Fibroblast of villous mesenchyme (primary cell): ENCODE measurements at places on chromosomes 13 and 19. TPM values are rescaled to one million over a fixed set of nuclear protein-coding genes. Genes with fewer than 3 reads are reported as not detected.

The ADGRE2 gene
- 0.43 and 0.97 TPM in 2 replicates for total RNA-seq

The WDR88 gene
- total RNA-seq, result not detected in 2 replicates

The YJU2 gene
- 13.0 and 19.0 TPM in 2 replicates for total RNA-seq

The CERS4 gene
- total RNA-seq, result 6.0 and 10.3 TPM in 2 replicates

The CGB8 gene
- not detected in 2 replicates for total RNA-seq

The OR7D2 gene
- 0.43 TPM in 1 of 2 replicates, not detected in the other for total RNA-seq

The ALKBH6 gene
- total RNA-seq, result 14.2 and 16.8 TPM in 2 replicates

The HSPB6 gene
- 20.7 and 44.8 TPM in 2 replicates for total RNA-seq

The APLP1 gene
- 3.5 and 4.2 TPM in 2 replicates for total RNA-seq

The THSD1 gene
- 1.9 and 9.9 TPM in 2 replicates for total RNA-seq

The UBE2L5 gene
- total RNA-seq, result not detected in 2 replicates

The C1QTNF9 gene
- not detected in 2 replicates for total RNA-seq

DNA sequence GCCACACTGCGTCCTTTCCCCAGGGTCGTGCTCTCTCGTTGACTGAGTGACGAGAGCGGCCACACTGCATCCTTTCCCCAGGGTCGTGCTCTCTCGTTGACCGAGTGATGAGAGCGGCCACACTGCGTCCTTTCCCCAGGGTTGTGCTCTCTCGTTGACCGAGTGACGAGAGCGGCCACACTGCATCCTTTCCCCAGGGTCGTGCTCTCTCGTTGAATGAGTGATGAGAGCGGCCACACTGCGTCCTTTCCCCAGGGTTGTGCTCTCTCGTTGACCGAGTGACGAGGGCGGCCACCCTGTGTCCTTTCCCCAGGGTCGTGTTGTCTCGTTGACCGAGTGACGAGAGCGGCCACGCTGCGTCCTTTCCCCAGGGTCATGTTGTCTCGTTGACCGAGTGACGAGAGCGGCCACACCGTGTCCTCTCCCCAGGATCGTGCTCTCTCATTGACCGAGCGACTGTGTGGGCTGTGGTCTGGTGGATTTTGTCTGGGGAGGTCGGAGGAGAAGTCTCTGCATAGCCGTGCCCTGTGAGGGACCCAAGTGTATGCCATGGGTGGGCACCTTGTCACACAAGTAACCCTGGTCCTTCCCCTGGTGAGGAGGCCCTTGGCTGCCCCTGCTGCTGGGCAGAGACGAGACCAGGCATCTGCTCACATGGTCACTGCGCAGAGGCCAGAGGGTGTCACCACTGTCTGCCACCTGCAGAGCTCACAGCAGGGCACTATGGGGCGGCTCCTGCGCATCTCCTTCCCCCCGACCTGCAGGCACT lies 107.7 kb downstream of the KDM4B start:
- DNase-seq, result no peak

DNA sequence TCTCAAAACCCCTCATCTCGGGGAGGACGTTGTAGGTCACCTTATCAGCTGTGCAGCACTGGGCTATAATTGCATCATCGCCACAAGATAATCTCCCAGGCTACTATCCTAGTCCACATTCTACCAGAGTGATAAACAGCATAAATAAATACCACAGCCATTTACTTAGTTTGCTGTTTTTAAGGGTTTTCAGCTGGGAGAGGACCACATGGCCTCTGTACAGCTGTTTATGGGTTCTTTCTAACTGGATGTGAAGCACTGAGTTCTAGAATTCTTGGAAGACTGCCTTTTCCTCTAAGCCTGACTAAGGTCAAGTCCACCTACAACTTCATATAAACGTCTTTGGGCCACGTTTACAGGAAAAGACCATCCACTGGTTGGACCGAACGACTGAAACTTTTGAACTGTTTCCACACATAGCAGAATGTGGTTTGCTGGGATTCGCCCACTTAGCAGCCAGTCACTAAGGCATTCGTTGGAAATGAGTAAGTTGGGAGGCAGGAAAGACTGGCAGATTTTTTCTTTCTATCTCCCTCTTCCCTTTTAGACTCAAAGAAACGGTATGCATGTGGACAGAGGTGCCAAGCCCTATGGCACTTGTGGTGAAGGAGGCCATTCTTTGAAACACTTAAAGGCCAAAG lies 752.5 kb upstream of the SGCG start:
- DNase-seq, result peak; percentile 98

DNA sequence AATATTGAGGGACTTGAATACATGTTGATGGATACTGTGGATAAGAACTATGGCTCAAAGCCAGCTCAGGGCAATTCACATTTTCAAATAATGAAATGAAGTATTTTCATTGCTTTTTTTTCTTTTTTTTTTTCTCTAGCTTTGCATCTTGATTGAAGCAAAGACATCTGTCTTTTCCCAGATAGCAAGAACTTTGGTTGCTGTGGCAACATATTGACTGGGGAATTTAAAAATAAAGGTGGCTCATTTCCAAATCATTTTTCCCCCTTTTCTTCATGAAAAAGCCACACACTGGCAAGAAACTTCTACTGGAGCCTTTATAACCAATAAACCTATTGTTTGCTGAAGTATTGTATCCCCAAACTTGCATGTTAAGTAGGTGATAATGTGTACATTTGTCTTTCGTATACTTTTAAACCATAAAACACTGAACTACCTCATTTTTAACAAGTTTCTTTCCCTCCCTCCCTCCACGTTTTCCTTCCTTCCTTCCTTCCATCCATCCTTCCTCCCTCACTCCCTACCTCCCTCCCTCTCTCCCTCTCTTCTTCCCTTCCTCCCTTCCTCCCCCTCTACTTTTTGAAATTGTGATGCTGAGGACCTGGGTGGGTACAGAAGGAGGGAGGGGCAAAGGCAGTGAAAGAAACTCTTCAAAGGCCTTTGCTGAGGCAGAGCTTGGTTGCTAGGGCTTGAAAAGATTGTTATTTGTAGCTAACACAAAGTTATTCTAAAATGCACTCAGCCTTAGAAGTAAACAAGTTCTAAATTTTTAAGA lies 343.5 kb upstream of the SPRY2 start:
- no peak for DNase-seq

- DNase-seq, result no peak
Measured at GRCh38 chr13:35499196-35499662, 22.7 kb upstream of the MAB21L1 start.

- DNase-seq, result no peak
Measured at GRCh38 chr19:13841962-13842290, 35.0 kb upstream of the NANOS3 start.

- DNase-seq, result peak; percentile 47
Measured at GRCh38 chr13:35994131-35994966, 136.8 kb downstream of the DCLK1 start.

DNA sequence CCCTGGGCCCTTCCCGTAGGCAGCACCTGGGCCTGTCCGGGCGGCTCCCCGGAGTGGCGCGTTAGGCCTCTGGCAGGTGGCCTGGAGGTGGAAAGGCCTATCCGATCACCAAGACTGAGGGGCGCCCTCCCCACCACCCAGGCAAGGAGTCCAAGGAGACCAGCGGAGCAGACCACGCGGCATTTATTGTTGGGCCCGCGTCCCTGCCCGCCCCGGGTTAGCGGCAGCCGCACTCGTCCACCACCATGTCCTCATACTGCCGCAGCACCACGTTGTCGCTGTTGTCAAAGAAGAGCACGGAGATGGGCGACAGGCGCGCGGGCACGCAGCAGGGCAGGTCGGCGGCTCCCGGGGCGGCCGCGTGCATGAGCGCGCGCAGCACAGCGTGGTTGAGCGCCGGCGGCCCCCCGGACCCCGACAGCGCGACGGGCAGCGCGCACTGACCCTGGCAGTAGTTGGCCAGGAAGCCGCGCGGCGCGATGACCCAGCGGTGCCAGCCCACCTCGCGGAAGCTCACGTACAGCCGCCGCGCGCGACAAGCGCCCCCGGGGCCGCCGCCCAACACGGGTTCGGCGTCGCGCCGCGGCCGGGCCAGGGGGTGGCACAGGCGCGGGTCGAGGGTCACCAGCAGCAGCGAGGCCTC lies 27.5 kb downstream of the CERS1 start:
- no peak for DNase-seq

DNA sequence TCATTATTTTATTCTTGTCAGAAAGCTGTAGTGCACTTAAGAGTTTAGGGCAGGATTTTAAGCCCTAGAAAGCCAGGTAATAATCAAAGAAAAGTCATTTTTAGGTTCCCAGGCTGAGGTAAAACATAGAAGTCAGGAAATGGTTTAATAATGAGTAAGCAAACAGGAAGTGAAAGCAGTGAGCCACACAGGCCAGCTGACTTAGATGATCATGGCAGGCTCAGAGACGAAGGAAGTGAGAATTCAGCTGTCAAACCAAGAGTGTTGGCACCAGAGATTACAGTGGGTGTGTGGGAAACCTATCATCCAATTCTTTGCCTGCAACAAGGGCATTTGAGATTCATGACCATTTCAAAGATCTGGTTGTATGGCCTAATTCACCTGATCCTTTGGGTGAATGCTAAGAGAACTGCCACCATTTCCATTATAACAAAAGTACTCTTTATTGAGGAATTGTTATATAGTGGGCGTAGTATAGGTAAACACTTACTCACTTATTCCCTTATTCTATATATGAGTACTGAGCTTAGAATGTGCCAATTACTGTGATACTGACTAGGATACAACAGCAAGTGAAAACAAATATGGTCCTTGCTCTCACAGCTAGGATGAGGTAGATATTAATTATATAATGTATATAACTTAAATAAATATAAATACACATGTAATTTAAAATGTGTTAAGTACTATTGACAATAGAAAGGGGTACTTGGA lies 103.7 kb upstream of the EDNRB start:
- DNase-seq, result peak; percentile 50

DNA sequence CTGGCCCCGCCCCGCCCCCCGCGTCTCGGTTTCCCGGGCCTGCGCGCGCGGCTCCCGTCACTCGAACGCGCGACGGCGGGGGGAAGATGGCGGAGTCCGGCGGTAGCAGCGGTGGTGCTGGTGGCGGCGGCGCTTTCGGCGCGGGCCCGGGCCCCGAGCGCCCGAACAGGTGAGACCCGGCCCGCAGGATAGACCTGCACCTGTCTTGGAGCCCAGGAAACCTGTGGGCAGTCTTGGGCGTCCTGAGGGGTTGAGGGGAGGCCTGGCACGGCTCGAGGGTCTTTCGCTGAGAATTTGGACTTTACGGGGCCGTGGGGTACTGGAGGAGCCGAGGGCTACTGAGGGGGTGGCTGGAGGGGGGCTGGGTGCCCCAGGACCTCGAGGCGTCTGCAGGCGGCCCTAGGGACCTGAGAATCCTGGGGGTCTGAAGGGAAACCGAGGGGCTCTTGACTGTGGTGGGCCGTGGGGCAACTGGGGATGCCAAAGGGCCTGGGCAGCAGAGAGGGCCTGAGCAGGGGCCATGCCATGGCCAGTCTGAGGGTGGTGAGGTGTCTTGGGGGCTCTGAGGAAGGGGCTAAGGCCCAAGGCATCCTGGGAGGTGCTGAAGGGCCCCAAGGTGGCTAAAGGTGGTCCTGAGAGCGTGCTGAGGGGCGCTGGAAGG lies at the start of gene KLHL26:
KLHL26 (plus strand) TSS at position 60 of the 661 bp plus-strand sequence; CDS start at position 87, 27 bp downstream.
- DNase-seq, result no peak

DNA sequence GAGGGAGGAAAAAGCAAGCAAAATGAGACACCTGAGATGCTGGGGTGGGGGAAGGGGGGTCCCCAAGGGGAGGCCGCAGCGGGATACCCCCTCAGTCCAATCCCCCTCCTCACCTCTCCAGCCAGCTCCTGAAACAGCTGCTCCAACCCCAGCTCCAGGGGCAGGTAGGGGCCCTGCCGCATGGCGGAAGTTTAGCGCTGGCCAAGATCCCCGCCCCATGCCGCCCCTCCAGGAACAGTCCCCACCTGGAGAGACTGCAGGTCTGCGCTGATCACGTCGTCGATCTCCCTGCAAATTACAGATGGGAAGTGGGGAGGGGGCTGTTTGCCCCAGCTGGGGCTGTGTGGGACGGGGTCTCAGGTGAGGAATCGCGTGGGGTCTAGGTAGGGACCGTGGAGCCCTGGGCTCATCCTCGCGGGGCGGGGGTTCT lies 9.0 kb downstream of the CAPN12 start:
- no peak for DNase-seq

- no peak for DNase-seq
Measured at GRCh38 chr19:49924004-49924880, 4.8 kb upstream of the ATF5 start.

DNA sequence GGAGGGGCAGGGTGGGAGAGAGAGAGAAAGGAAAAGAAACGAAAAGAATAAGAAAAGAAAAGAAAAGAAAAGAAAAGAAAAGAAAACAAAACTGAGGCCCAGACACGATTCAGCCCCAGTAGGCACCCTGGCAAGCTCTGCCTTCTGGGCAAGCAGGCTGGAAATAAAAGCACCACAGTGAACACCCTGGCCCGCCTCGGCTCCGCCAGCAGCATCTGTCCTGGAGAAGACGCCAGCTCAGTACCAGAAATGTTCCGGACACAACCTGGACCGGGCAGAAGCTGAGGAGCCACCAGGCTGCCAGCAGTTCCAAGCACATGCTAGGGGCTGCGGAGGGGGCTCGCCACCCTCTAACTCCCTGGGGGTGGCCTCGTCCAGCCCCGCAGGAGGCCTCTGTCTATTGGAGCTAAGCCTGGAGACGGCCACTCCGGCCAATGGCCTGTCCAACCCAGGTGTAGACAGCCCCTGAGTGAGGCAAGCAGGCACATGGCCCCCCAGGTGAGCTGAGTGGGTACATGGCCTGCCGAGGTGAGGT lies 11.4 kb upstream of the CPAMD8 start:
- no peak for DNase-seq

DNA sequence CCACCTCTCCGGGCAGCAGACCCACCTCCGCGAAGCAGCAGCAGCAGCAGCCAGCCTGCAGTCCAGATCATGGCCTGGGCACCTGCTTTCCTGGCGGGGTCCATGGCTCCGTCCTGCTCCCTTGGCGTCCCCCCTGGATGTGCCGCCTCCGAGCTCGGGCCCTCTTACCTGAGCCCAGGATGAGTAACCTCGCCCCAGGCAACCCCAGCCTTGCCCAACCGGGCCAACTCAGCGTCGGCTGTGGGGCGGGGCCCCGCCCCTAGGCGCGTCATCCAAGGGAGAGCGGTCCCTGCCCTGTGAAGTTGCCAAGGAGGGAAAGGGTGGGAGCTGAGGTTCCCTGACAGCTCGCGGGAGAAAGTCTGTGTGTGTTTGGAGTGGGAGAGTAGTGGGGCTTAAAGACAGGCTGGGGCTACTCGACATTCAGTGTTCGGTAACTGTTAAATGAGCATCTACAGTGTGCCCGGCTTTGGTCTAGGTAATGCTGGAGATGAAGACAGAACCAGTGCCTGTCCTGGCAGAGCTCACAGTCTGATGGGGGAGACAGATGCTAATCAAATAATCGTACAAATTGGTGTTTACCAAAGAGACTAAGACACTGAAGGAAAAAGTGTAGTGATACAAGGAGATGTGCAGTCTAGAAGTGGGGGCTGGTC lies at the start of gene LYPD3:
LYPD3 (minus strand) TSS at position 141 of the 653 bp plus-strand sequence; CDS start at position 104, 37 bp downstream.
- DNase-seq, result peak; percentile 44

- no peak for DNase-seq
Measured at GRCh38 chr19:45591638-45592005, 7.0 kb upstream of the OPA3 start.

DNA sequence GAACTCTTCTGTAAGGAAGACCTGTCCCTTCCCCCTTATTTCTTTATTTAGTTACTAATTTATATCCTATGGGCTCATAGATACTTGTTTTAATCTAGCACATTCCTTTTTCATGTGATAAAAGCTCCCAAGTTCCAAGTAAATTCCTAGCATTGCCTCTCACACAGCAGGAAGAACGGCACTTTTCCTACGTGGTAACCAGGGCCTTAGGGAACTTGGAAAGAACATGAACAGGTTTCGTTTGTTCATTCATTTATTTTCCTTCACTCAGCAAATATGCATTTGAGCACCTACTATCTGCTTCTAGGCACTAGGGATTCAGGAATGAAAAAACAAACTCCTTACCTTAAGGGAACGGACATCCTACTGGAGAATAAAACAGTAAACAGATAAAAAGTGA lies 125.1 kb downstream of the SIPA1L3 start:
- DNase-seq, result peak; percentile 37

- peak; percentile 96 for DNase-seq
Measured at GRCh38 chr13:28707629-28708427, 10.9 kb downstream of the SLC46A3 start.
